MM.1S (cell line): ENCODE measurements at places on chromosomes 7 and 10.

GRCh38 chr10:79430936-79431335 lies 14.5 kb downstream of the ZCCHC24 start:
- no peak for DNase-seq

- DNase-seq: no peak
Measured at GRCh38 chr10:27658788-27659187, 86.8 kb downstream of the MKX start.

GRCh38 chr7:92754919-92755581 lies 81.3 kb downstream of the CDK6 start:
- no peak for DNase-seq

GRCh38 chr10:21757185-21757901 lies 223.3 kb downstream of the MLLT10 start:
- DNase-seq: no peak

GRCh38 chr10:34236931-34237330 lies 578.2 kb downstream of the PARD3 start:
- peak; percentile 40 for DNase-seq

GRCh38 chr10:11205030-11205772 lies 187.5 kb downstream of the CELF2 start:
- no peak for DNase-seq

DNA sequence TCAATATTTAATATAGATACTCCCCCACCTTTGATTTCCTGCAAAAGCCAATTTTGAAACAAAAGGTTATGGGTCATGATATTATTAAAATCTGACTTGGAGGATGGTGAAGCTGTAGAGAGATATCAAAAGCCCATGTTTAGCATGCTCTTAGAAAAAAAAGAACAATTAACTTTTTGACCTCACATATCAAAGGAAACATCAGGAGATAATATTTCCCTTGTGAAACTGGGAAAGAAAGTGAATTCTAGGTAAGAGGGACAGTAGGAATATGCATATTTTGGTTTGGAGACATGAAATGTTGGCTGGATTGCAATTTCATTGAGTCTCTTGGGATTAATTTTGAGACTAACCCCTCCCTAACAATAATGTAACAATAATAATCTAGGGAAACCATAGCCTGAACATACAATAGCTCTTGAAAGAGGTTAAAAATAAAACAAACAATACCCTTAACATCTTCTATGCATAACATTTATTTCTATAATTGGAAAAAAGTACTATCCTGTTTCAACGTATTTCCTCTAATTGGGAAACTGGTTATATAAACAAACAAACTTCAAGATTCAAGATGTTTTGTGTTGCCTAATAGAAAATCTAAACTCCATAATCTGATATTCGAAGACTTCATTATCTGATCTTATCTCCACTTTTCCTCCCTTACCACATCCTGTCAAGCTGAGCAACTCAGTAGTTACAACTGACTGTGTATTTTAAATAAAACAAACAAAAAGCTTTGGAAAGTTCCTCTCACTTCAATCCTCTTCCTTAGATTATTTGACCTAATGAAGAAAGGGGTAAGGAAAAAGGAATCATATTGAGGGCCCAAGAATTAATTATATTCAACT lies 14.8 kb downstream of the TMEM26 start:
- DNase-seq: no peak

DNA sequence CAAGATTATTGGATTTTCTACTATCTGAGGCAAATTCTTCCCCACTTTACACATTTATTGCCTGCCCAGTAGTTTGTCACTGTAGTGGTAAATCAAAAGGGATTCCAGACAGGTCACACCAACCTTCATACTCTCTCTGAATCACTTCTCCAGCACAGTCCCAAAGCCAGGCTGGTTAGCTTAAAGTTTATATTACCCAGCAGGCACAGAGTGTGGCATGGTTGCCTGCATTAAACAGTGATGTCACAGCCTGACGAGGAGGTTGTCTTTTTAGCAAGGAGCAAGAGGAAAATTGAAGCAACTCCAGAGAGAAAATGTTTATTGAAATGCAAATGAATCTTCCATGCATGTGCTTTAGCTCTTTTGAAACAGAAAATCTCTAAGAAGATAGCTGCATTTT lies 375.5 kb upstream of the CELF2 start:
- DNase-seq: no peak

DNA sequence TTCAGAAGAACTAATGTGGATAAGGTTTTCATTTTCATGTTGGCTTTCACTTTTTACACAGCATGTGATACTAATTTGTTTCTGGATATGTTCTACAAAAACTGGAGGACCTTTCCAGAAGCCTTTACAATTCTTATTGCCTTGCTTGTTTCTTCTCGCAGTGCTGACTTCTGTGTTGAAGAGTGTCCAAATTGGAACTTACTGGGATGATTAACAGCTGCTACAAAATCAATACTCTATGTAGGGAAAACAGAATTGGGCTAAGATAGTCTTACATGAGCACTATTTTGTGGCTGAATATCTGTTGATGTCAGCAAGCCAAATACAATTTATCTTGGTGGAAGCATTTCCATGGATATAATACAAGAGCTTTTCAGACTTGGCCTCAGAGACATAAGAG lies 351.2 kb downstream of the DGKB start:
- no peak for DNase-seq

- peak; percentile 34 for DNase-seq
Measured at GRCh38 chr7:43905956-43906330, 453 bp downstream of the URGCP start.

DNA sequence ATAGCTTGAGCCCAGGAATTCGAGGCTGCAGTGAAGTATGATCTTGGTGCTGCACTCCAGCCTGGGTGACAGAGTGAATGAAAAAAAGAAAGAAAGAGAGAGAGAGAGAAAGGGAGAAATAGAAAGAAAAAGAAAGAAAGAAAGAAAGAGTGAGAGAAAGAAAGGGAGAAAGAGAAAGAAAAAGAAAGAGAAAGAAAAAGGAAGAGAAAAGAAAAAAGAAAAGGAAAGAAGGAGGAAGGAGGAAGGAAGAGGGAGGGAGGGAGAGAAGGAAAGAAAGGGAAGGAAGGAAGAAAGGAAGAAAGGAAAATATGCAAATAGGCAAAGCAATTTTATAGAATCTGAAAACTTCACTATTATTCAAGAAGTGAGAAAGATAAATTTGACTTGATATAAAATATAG lies 24.5 kb upstream of the JCAD start:
- DNase-seq: no peak

DNA sequence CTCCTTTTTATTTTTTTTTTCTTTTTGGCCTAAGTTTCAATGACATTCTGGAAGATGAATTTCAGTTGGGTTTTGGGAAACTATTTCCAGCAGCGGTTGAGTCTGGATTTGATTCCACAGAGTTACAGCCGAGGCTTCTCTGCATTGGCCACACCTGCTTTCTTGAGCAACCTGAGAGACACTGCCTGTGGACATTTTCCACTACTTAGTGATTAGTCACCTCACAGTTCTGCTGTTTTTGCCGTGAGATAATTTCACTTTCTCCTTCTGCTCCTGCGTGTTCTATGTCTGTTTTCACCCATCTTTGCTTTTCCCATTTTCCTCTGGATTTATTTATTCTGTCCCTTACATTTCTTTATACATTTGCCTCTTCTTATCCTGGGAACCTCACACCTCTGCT lies 243.0 kb downstream of the BICC1 start:
- DNase-seq: peak; percentile 58
